ENCODE measurements at places on chromosomes 4 and X.

DNA sequence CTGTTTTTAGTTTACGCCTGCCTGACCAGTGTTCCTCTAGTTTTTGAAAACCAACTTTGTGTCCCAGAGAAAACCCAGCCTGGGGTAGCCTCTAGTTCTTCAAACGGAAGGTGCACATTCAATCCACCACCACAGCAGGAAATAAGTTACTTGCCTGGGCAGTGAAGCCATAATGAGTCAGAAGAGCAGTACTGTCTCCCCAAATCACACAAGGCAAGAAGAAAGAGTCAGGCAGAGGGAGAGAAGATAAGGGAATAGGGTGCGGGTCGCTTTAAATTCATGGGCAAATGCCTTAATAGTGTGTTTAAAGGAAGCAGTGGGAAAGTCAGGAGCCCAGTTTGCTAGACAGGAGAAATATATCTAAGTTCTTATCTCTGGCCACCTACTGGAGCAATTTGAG is 333.8 kb upstream of the GRIA3 start:
- no peak for DNase-seq

- no peak for DNase-seq
Observed at GRCh38 chr4:138659812-138660316, 355.7 kb upstream of the NOCT start.

GRCh38 chr4:176123710-176124407 is 58.2 kb downstream of the WDR17 start:
- peak; percentile 24 for DNase-seq

- DNase-seq = no peak
Observed at GRCh38 chr4:139054791-139055505, 39.4 kb downstream of the NOCT start.

DNA sequence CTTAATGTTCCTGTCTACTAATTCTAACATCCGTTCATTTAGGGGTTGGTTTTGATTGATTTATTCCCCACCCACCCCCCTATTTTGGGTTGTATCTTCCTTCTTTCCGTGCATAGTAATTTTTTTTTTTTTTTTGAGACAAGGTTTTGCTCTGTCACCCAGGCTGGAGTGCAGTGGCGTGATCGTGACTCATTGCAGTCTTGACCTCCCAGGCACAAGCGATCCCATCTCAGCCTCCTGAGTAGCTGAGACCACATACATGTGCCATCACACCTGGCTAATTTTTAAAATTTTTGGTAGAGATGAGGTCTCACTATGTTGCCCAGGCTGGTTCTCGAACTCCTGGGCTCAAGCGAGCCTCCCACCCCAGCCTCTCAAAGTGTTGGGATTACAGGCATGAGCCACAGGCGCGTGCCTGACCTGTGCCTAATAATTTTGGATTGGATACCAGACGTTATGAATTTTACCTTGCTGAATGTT is 79.9 kb downstream of the ZFX start:
- no peak for DNase-seq

DNA sequence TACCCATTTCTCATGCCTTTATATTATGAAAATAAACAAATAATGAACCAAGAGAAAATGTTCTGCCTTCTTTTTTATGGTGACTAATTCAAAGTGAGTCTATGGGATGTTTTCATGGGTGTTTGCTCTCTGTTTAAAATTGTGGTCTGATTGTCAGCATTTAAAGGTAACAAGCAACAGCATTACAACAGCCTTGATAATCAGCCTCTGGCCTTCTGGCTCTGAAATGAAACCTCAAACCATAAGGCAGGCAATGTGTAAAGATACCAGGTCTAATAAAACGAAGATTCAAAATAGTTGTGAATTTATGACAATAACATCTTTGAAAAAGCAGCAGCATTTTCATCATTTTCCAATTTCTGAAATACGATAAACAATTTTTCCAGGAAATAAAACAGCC is 63.7 kb downstream of the FAM13A start:
- no peak for DNase-seq

DNA sequence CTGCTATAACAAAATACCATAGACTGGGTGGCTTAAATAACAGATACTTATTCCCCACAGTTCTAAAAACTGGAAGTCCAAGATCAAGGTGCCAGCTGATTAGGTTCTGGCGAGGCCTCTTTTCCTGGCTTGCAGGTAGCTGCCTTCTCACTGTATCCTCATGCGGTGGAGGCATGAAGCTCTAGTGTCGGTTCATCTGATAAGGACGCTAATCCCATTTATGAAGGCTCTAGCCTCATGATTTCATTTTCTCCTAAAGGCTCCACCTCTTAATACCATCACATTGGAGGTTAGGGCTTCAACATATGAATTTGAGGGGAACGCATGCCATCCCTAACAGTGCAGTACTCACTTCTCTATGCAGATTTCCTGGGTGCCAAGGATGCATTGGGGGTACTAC is 57.9 kb upstream of the STIM2 start:
- no peak for DNase-seq

- DNase-seq = no peak
Observed at GRCh38 chr4:155304375-155304774, 72.4 kb downstream of the MAP9 start.

DNA sequence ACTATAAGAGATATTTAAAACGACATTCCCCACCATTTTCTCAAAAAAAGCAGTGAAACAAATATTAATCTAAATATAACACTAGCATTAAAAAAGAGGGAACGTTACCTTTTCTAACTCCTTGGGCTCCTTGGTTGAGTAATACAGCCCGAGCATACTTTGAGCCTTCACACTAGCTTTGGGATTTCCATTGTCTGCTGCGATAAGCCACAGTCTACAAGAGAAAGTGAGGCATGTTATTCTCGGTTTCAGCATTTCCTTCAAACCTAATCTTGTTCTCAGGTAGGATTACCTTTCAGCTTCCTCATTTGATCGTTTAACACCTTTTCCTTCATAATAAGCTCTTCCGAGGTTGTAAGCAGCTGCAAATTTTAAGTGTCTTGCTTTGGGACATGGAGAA is 21.7 kb downstream of the LRP2BP start:
- no peak for DNase-seq

GRCh38 chr4:33226133-33226532 is 2506.0 kb downstream of the PCDH7 start:
- no peak for DNase-seq

DNA sequence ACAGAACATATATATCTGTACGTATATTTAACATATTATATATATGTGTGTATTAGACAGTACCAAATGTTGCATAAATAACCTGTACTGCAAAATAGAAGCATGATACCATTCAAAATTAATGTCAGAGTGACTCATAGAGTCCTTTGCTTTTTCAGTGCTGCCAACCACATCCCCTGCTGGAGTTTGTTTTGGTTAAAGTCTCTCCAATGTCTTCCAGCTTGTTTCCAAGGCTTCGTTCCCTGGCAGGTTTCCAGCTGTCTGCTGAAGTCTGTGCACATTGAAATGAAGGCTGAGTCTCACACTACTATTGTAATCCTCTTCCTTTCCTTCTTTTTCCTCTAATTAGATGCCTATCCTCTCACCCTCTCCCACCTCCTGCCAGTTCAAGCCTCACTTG is 14.9 kb downstream of the NRK start:
- peak; percentile 51 for DNase-seq

DNA sequence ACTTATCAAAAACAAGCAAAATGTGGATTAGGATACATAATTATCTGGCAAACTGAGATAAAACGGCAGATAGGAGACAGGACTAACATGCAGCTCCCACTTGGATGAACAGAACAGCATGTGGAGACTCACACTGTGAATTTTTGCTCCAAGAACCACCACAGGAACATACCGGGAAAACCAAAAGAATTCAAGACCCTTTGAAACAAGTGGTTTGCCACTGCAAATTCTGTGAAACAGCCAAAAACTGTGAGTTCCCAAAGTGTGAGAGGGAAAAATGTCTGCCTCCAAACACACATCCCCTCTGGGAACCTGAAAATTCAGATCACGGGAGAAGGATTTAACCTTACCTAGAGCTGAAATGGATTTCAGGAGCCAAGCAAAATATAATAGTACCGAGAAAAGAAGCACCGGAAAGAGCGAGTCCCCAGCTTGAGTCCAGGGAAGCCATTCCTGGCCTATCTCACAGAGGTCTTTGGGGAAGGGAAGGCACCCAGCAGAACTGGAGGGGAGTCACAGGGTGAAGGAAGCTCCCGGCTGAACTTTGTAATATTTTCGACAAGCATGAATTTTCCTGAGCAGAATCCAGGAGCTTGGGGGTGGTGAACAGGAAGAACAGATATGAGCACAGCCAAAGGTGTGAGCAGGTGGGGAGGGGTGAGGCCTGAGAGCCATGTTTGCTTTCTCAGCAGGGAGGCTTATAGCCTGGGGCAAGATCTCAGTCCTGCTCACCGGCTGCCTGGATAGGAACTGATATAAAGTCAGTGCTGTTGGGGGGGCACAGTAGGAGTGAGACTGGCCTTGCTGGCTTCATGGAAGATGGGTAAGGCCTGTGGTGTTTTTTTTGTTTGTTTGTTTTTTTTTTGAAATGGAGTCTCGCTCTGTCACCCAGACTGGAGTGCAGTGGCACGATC is 23.9 kb downstream of the MANBA start:
- DNase-seq = no peak

- DNase-seq = no peak
Observed at GRCh38 chr4:45453258-45453853, 670.5 kb downstream of the GABRG1 start.

DNA sequence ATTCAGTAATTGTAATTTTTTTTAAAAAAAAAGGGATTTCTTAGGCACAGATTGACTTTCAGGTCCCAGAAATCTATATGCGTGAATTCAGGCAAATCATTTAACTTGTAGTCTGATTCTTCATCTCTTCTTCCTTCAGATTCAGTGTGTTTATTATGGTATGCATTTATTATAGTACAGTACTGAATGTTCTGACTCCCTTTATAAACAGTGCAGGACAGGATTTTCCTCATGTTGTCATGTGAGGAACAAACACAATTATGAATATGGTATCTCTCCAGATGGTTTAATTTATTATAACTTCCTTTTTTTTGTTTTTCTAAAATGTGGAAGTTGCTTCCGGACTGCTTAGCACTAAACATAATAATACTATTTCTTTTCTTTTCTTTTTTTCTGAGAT is 54.2 kb downstream of the RPS3A start:
- DNase-seq = no peak

DNA sequence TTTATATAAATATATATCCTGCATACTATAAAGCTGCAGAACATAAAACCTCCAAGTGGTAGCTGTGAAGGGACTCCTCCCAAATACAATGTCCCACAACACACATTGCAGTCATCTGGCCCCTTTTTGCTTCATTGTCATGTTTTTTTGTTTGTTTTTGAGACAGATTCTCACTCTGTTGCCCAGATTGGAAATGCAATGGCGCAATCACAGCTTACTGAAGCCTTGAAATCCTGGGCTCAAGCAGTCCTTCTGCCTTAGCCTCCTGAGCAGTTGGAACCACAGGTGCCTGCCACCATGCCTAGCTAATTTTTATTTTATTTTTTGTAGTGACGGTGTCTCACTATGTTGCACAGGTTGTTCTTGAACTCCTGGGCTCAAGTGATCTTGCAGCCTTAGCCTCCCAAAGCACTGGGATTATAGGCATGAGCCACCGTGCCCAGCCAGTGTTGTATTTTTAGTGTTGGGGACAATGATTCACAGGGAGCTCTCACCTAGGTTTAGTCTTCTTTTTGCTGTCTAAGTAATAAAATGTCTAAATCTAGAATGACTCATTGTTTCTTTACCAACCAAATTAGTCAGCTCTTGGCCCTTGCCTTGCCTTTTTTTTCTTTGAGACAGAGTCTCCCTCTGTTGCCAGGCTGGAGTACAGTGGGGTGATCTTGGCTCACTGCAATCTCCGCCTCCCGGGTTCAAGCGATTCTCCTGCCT is 24.0 kb upstream of the XIAP start:
- DNase-seq = no peak

DNA sequence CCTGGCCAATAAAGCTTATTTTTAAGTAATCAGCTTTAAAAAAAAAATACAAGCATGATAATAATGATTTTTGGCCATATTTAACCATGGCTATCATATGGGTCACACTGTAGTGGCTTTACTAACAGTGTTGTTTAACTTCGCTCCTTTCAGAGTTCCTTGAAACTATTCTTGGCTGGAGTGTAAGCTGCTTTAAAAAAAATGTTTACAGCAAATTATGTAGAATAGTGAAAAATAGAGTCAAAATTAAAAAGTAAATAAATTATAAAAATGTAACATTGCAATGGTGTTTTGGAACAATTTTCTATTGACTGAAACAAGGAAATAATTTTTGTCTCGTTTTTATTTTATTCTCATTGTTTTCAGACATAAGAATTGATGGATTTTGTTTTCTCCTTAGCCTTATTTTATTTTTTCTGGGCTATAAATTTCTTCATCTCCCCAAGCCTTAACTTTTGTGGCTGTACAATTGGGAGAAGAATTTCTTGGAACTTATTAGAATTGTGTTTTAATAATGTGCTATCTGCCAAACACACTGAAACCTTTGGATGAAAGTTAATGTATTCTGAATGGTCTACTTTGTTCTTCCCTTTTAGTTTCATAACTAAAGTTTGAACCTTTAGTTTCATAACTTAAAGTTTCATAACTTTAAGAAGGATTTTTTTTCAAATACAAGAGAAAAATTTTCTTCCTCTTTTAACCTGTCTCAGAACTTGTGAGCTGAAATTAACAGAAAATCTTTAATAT is 182.0 kb downstream of the ARHGAP24 start:
- no peak for DNase-seq

DNA sequence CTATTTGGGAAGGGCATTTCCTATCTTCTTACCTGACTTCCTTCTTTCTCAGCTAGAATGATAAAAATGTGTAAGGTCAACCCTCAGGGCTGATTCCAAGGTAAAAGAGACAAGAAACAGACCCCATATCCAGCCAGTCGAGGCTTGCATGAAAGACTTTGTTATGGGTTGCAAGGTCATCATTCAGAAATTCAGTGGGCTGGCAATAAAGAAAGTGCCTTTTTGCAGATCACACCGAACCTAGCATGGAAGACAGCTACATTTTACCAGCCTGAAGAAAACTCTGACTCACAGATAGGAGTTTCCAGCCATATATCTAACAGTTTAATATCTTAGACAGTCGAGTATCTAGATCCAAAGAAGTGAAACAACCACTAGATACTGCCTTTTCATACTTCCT is 87.4 kb downstream of the PDGFC start:
- DNase-seq = no peak

- DNase-seq = no peak
Observed at GRCh38 chr4:146916479-146917076, 29.1 kb downstream of the TTC29 start.

GRCh38 chr4:77635876-77636275 is 30.3 kb downstream of the CXCL13 start:
- DNase-seq = no peak

DNA sequence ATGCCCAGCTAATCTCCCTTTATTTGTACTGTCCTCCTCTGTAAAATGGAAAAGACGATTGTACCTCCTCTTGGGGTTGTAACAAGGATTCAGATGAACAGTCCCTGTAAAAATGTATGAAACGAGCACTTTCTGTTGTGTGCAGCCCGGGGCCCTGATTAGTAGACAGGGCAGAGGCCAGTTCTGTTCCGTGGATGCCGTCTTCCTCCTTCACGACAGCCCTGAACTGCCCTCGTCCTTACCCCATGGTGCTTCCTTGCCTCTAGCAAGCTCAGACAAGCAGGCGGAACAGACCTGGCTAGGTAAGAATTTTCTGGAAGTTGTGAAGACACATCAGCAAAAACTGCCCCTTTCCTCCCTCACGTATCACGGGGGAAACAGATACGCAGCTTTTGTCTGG is 22.3 kb upstream of the TADA2B start:
- DNase-seq = no peak

Measured in right cardiac atrium (tissue), 5 donors.